ENCODE measurements at places on chromosomes 4 and X. TPM values are rescaled to one million over a fixed set of nuclear protein-coding genes. Genes with fewer than 3 reads are reported as not detected.

MAPK10 gene
- total RNA-seq = 6.9 TPM

CENPE gene
- total RNA-seq = 0.62 TPM

FHIP1A gene
- 16.0 TPM for total RNA-seq

CCDC160 gene
- total RNA-seq = not detected

CT45A5 gene
- not detected for total RNA-seq

F8A1 gene
- total RNA-seq = 12.9 TPM

TMPRSS11E gene
- total RNA-seq = not detected

GRCh38 chr4:182015014-182015413, 228.2 kb upstream of the TENM3 start:
- no peak for DNase-seq

- DNase-seq = no peak
These were observed 1737.7 kb upstream of the PCDH10 start for GRCh38 chr4:131411393-131411792.

DNA sequence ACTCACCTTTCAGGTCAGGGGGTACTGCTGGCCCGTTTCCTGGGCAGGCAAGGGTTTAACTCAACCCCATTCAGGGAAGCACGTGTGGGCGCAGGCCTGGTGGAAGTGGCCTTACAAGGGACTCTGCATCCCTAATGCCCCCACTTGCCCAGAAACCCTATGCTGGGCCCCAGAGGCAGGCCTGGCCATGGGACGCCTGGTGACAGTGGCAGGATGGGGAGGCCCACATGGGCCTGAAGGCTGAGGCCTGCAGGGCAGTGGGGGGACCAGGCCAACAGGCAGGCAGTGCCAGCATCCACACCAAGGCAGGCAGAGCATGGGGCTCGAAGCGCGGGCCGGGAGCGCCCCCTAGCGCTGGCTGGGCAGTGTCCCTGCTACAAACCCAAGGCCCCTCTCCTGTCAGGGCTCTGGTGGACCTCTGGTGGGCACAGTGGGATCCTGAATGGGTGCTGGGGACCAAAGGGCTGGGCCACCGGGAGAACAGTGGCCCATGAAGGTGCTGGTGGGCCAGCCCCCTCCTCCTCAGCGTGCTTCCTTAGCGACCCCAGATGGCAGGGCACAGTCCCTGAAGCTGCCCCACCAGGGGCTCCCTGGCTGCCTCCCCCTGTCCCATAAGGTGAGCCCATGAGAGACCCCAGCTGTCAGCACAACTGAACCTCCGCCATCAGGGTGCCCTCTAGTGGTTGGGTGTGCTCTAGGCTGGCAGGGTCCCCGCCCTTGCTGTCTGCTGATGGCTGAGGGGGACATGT, 16.8 kb downstream of the FGFR3 start:
- DNase-seq = peak; percentile 65

DNA sequence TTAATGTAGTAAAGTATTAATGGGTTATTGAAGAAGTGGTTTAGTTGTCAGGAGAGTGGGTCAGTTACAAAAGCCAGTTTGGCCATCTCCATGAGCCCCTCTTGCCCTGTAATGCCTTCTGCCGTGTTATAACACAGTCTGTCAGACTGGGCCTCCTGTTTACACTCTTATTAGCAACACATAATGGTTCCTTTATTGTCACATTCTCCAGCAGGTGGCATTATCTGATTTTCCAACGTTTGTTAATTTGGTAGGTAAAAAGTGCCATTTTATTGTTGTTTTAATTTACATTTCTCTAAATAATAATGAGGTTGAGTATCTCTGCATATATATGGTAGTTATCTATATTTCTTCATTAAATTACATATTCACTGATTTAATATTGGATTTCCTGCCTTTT, 560.8 kb downstream of the FGF13 start:
- DNase-seq = no peak

DNA sequence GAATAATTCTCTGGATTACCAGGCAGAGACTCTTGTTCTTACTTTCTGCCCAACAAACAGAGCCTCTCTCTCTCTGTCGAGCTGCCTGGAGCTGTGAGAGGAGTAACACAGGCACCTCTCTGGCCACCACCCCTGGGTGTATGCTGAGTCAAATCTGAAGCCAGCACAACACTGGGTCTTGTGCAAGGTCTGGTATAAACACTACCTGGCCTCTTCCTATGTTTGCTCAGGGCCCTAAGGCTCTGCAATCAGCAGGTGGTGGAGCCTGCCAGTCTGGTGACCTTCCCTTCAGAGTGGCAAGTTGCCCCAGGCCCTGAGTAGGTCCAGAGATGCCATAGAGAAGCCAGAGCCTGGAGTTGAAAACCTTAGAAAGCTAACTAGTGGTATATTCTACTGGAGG, 139.9 kb downstream of the CPXCR1 start:
- DNase-seq = no peak

GRCh38 chr4:587671-588350, 11.7 kb upstream of the TMEM271 start:
- no peak for DNase-seq

DNA sequence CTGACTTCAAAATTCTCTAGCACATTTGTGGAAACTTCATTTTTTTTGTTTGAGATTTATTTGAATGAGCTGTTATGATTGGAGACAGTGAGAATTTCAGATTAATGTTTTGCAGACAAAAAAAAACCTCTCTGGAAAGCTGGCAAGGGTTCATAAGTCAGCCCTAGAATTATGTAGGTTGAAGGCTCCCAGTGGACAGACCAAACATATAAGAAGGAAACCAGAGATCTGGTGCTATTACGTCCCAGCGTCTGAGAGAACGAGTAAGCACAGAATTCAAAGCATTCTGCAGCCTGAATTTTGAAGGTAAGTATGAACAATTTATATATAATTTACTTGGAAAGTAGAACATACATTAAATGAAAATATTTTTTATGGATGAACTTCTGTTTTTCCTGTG, at the start of gene AGTR2:
Gene AGTR2, plus strand, starts transcription at position 234 of the 400 bp plus-strand sequence. CDS start 1,537 bp downstream, outside the sequence.
- DNase-seq = no peak

DNA sequence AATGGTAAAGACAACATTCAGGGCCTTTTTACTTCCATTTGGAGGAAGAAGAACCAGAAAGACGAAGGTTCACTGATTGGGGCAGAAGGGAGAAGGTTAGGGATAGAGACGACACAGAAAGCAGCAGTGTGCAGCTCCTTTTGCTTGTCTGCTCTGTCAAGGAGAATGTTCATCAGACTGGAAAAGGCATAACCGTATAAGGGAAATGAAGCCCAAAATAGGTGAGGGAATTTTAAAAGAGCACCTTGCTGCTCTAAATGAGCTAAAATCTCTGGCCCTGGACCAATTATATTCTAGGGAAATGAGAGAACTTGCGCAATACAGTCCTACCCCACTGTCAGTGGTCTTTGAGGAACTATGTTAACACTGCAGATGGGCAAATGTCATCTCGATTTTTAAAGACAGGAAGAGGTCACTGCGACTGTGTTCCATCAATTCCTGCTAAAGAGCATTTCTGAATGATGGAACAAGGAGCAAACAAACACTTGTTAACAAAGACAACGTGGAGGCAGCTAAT, 909.8 kb upstream of the FTHL17 start:
- DNase-seq = no peak

DNA sequence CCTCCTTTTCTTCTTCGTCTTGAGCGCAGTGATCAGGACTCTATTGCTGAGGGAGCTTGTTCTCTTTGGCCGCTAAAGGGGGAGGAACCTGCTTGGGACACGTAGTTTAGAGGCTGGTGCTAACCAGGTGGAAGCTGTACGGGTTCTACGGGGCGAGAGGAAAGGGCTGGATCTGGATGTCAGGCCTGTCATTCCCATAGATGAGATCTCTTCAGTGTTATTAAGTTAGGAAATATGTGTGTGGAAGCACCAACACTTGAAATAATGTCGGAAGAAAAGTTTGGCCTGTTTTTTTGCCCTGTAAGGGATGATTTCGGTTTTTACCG, 643 bp downstream of the SRP72 start:
- DNase-seq = no peak

DNA sequence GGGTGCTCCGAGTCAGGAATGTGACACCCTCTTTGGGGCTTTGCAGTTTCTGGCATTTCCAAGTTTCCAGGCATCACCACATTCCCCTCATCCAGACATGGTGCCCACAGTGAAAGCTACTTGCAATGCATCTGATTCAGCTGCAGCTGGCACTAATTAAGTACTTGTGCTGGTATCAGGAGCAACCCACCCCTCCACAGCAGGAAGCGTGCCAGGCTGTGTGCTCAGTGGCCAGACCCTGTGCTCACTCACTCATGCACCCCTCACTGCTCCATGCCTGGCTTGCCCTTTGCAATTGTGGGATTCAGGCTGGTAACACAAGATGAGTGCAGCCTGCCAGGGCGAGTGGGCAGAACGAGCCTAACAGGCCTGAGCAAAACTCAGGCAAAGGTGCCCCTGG, 271.2 kb downstream of the EPHA5 start:
- no peak for DNase-seq

GRCh38 chr4:133856731-133857355, 344.7 kb downstream of the PABPC4L start:
- DNase-seq = no peak

DNA sequence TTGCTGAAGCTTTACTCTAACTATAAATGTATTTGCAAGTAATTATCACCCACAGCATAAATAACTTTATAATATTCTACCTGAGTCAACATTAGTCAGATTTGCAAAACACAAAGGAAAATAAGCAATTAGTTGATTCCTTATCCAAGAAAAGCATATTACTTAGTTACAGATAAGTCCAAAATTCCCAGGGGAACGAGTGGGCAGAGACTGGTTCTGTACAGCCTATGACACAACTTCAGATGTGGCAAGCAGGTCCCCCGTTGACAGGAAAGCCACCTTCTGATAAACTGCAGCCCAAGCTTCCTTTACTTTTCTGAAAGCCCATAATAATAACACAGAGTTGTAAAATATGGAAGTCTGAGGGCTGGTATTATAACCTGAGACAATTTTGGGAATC, 62.4 kb upstream of the NDP start:
- no peak for DNase-seq

DNA sequence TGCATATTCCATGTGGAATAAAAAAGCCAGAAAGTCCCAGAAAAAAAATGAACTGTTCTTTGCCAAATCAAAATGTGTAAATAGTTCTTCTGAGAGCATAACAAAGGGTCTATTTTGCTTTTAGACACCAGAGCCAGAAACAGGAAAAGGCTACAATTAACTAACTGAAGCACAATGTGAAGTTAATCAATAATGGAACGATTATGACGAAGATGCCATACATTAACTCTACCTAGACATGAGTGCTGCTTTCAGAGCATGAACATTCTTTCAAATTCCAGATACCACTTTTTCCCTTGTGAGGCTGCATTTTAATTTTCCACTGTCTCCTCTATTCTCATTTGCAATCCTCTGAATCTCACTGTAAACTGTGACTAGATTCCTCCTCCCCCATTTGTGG, 48.7 kb upstream of the PHOX2B start:
- DNase-seq = no peak
